ENCODE measurements at places on chromosomes 16 and 17.

GRCh38 chr17:42338427-42338985 is 49.7 kb downstream of the STAT3 start:
- no peak for DNase-seq

GRCh38 chr17:35284955-35285354 is 42.1 kb downstream of the SLFN5 start:
- no peak for DNase-seq

GRCh38 chr16:72172105-72173034 is at the start of gene PMFBP1:
Gene PMFBP1 (minus strand): TSS chr16:72172155. CDS start chr16:72171208, 947 bp downstream.
- no peak for DNase-seq

GRCh38 chr17:52148288-52148968 is 10.1 kb downstream of the CA10 start:
- DNase-seq = no peak

GRCh38 chr16:89102041-89102471 is 8.4 kb downstream of the ACSF3 start:
- DNase-seq = no peak

- DNase-seq = no peak
These were observed 321.7 kb downstream of the C16orf95 start for GRCh38 chr16:86995456-86995855.

DNA sequence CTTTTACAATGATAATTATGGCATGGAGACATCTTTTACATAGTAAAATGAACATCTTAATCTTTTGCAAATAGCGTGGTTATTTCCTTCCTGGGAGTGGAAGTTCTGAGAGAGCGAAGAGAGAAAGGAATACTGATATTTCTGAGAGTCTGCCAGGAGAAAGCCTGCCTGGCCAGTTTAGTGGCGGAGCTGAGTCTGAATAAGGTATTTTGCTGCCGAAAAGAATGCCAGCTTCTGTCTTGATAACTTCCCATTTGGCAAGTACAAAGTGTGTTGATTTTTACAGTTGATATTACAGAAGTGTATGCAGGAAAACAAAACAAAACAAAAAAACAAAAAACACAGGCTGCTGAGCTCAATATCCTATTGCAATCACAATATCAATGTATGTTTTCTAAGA is 55.9 kb downstream of the KCNJ2 start:
- no peak for DNase-seq

DNA sequence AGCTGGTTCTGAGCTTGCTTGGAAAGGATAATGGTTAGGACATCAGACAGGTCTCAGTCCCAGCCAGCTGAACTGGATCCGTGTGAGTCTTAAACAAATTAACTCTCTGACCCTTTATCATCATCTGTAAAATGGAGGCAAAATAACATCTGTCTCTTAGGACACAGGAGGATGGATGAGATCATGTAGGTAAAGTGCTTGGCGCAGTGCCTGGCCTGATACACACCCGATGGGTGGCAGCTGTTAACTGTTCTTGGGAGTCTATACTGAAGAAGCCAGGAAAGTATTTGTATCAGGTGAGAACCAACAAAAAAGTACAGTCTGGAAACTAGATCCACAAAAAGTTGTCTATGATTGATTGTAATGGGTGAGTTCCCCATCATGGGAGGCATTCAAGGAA is 188.6 kb downstream of the C16orf78 start:
- no peak for DNase-seq

DNA sequence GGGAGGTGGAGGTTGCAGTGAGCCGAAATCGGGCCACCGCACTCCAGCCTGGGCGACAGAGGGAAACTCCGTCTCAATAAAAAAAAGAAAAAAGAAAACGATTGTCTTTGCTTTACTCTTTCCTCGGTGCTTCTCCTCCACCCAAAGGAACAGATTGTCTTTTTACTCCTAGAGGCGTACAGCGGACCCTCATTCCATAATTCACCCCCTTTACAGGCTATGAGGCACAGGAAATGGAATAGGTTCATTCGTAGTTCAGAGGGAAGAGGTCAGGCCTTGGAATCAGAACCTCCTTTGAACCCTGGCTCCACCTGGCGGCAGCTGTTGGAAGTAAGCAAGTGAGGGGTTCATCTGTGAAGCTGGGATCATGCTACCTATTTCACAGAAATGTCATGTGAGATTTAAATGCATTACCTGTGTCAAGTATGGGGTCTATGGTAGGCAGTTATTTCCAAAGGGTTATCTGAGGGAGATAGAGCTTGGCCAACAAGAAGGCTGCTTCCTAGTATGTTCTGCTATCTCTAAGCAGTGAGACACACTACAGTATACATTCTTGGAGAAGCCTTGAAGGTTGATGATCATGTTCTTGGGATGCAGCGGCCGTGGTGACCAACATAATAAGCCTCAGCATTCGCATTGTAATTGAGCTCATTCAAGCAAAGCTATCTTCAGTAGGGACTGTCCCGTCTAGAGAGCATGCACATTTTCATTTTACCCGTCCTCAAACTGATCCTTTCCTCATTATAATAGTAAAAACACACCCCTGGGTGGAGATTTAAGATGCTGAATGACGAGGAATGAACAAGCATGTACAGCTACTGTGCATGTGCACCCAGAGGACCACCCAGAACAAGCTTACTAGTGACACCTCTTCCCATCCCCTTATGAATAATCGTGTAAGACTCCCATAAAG is 18.7 kb upstream of the ZNF689 start:
- DNase-seq = peak; percentile 68

DNA sequence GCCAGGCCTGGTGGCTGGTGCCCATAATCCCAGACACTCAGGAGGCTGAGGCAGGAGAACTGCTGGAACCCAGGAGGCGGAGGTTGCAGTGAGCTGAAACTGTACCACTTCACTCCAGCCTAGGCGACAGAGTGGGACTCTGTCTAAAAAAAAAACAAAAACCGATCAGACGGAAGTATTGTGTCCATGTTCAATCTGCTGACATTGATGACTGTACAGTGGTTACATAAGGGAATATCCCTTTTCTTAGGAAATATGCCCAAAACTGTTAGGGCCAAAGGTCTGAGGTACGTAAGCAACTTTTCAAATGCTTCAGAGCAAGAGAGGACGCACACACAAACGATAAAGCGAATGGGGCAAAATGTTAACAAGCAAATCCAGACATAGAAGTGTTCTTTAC is 69.8 kb upstream of the DNAH17 start:
- no peak for DNase-seq

GRCh38 chr17:58528443-58528842 is 14.0 kb upstream of the MTMR4 start:
- no peak for DNase-seq

- DNase-seq = no peak
These were observed 34.5 kb upstream of the IL34 start for GRCh38 chr16:70611785-70612303.

DNA sequence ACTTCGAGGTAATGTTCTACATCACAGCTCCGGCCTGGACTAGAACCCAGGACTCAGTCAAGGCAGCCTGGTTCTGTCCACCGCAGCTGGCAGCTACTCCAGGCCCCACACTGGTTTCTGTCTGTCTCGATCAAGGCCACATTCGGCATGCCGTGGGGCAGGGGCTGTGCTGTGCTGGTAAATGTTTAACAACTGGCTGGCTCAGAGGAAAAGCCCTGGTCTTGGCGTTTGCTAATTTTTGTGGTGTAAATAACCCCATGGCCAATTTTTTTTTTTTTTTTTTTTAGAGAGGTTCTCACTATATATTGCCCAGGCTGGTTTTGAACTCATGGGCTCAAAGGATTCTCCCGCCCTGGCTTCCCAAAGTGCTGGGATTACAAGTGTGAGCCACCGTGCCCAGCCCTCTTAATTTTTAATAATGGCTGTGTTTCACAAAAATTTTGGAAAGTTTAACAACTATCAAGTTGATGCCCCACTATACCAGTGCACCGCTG is 328 bp upstream of the DRC7 start:
- no peak for DNase-seq

- DNase-seq = no peak
These were observed 19.9 kb upstream of the DNAH17 start for GRCh38 chr17:78596871-78597764.

- DNase-seq = no peak
These were observed 586 bp downstream of the CACNG1 start for GRCh38 chr17:67044940-67045339.

- peak; percentile 30 for DNase-seq
These were observed 6.7 kb downstream of the SPACA3 start for GRCh38 chr17:32998111-32998886.

GRCh38 chr16:56259425-56259779 is 68.1 kb downstream of the GNAO1 start:
- no peak for DNase-seq

DNA sequence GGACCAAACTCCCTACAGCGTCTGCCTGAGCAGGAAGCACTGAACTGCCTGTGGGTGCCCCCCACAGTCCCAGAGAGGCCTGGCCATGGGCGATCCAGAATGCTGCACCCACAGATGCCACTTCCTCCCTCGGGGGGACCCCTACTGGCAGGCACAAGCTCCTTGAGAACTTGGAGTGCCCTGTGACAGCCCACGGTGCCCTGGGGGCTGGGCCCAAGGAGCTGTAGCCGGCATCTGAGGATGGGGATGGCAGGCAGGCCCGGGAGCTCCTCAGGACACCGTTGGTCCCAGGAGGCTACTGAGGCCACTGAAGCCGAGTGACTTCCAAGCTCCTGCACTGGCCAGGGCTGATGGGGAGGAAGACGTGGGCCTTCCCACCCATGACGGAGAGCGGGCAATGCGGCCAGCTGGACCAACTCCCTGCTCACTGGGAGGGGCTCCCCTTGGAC is 15.1 kb upstream of the RASD1 start:
- DNase-seq = no peak

GRCh38 chr16:1674751-1675664 is 3.1 kb upstream of the JPT2 start:
- no peak for DNase-seq

DNA sequence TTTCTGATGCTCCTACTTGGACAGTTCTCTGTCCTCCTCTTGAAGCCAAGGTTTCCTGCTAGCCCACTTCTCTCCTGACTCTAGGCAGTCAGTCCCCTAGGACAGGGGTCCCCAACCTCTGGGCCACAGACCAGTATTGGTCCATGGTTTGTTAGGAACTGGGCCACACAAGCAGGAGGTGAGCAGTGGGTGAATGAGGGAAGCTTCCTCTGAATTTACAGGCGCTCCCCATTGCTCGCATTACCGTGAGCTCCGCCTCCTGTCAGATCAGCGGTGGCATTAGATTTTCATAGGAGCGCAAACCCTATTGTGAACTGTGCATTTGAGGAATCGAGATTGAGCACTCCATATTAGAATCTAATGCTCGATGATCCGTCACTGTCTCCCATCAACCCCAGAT is 55.7 kb downstream of the GNA13 start:
- no peak for DNase-seq

GRCh38 chr17:57408071-57408811 is 151.9 kb downstream of the MSI2 start:
- DNase-seq = no peak

DNA sequence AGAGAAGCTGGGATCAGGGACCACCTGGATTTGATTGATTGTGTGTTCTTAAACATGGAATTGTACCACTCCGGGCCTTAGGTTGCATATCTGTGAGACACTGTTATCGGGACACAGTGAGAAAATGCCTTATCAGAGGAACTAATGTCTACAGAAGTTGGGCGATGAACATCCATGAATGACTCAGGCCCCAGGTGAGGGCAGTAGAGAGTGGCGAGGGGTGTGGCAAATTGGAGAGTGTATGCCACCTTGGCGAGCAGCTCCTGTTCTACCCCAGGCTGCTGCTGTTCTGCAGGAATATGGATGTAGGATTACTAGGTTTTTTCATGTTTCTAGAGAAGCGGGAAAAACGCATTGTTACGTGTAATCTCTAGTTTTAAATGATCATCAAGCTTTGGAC is 38.8 kb downstream of the CLEC16A start:
- DNase-seq = no peak

DNA sequence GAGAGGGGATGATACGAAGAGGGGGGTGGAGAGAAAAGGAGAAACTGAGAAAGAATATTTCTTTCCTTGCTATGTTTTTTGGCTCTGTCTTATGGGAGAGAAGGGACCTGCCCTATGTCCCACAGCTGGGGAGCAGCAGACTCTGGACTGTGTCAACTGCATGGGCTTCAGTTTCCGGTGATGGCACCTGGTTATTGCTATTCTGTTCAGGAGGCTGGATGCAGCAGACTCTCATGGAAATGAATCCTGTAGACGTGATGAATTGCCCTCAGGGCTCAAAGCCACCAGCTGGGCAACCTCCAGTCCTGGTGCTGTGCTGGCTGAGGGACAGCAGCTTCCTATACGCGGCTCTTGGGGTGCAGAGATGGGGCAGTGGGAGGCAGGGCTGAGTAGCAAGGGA is 121.2 kb downstream of the HAPSTR1 start:
- no peak for DNase-seq

- no peak for DNase-seq
These were observed 699 bp upstream of the PVALEF start for GRCh38 chr17:81164371-81165245.

DNA sequence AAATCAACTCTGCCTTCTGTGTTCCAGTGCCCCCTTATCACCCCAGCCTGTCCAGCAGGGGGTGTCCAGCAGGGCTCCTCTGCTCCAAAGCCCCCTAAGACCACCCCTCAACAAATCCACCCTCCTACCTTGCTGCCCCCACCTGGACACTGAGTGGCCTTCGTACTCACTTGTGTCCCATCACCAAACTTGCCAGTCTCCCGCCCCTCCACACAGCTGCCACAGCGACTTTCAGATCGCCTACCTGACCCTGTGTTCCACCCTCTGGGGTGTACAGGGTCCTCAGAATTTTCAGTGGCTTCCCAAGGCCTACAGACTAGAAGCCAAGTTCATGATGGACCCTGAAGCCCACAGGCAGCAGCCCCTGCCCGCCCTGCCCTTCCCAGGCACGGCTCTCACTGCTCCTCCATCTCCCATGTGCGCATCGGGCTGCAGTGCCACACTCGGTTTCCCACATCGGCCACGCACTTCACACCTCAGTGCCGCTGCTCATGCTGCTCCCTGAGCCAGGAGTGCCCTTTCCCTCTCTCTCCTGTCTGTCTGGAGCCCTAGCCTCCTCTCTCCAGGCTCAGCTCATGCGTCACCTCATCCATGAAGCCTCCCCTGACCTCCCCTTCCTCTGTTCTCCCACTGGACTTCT is 11.8 kb downstream of the KCNH6 start:
- DNase-seq = no peak

DNA sequence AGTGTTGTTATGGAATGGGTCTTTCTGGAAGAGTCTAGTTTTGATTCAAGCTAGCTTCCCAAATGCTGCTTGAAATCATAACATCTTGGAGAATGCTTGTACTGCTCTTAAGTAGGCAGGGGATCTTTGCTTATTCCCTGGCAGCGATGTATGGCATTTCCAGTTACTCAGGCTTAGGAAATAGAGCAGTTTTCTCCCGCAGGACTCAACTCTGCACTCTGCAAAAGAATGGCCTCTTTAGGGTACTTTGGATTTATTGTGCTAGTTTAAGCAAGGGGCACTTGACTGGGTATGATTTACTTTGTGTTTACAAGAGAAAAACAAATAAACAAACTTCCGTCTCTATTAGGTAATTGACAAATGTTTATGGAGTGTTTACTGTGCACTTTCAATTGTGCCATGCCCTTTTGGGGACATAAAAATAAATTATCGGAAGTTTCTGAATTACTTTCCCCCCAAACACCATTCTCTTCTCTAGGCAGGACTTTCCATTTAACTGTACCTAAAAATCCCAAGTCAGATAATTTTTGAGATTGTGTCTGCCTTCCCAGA is 164.0 kb downstream of the MAP2K6 start:
- DNase-seq = no peak
